ENCODE measurements at places on chromosomes 12 and 14. TPM values are rescaled to one million over a fixed set of nuclear protein-coding genes. Genes with fewer than 3 reads are reported as not detected.

Gene HELB
- total RNA-seq = 2.9 TPM

Gene DEPDC4
- 1.6 TPM for total RNA-seq

Gene FIGNL2
- 0.30 TPM for total RNA-seq

Gene RPL10L
- not detected for total RNA-seq

Gene GSG1
- total RNA-seq = not detected

Gene COQ5
- total RNA-seq = 22.9 TPM

Gene FAM234B
- total RNA-seq = 3.4 TPM

Gene AQP2
- total RNA-seq = not detected

Gene LRRC43
- 1.6 TPM for total RNA-seq

Gene TMEM30B
- 9.3 TPM for total RNA-seq

DNA sequence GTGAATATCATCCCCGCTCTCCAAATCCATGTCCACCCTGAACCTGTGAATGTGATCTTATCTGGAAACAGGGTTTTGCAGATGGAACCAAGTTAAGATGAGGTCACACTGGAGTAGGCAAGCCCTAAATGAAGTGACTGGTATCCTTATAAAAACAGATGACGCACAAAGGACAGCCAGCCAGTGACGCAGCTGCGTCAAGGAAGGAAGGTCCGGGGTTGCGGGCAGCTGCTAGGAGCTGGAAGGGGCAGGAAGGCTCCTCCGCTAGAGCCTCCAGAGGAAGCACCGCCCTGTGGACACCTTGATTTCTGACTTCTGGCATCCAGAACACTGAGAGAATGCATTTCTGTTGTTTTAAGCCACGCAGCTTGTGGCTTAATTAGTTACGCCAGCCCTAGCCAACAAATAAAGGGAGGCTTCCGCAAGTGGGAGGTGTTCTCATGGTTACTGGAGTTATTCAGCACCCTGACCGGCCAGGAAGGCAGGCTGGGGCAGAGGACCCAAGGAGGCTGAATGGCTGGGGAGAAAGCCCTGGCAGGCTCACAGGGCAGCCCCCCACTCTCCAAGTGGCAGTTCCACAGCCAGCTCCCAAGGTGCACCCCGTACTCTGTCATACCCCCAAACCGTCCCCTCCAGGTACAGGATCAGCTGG lies 127.6 kb upstream of the NCOR2 start:
- no peaks in the 10 kb centered on the region for H3K36me3 ChIP-seq
- no peaks in the 10 kb centered on the region for H3K27me3 ChIP-seq
- peaks cover 27% of the 10 kb centered on the region for H3K4me1 ChIP-seq
- no peak for DNase-seq
- H3K27ac ChIP-seq = no peak overlapping the region
- H3K4me3 ChIP-seq = no peak overlapping the region

DNA sequence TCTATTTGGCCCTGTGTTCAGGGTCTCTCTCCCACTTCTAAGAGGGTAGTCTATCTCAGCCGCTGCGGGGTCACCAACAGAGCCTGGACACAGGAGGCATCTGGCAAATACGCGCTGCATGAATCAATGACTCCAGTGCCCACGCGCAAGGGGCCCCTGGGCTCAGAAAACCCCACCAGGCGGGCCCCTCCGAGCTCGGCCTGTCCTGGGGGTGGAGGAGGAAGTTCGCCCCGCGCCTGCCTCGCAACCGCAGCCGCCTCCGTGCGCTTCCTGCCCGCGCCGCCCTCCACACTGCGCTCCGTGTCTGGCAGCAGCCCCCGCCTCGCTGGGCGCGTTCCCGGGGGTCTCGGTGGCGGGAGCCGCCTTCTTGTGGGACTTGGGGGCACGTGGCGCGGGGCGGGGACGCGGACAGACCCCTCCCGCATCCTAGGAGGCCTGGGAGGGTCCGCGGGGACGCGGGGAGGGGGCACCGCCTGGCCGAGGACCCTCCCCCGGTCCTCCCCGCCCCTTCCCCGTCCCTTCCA lies 811 bp upstream of the FBRSL1 start:
- H3K4me1 ChIP-seq = peaks cover 39% of the 10 kb centered on the region
- H3K4me3 ChIP-seq = peak overlapping the region; percentile 46

DNA sequence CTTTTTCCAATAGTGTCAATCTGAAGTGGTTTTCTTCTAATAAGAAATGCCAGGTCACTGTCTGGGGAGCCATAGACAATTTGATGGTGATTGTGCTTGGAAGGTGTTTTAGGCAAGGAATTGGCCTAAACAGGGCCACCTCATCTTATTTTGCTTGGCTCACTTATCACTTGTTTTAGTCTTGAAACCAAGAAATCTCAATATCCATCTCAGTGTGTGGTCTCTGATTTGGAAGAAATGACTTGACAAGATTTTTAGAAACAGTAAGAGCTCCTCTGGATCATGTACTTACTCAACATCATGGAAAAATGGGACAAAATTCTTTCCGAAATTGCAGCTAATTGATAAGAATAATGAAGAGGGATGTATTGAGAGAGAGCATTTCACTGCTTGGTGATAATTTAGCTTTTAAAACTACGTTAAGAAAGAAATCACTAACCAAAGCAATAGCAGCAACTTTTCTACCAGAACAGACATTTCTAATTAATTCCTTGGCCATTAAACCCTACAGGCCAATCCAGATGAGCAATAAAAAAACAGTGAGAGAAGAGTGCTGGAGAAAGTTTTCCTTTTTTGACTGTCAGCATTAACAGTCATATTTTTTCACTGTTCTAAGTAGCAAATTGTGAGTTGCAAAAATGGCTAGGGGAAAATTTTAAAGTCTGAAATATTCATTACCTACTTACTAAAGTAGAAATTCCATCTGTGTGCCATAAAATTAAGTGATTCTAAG lies 157.3 kb downstream of the AEBP2 start:
- DNase-seq = no peak
- no peaks in the 10 kb centered on the region for H3K27me3 ChIP-seq
- H3K4me1 ChIP-seq = peaks cover 11% of the 10 kb centered on the region
- H3K36me3 ChIP-seq = no peaks in the 10 kb centered on the region

GRCh38 chr14:21993070-21993469 lies 319.5 kb upstream of the OR4E1 start:
- no peak for DNase-seq
- peaks cover 14% of the 10 kb centered on the region for H3K27me3 ChIP-seq
- no peak overlapping the region for H3K27ac ChIP-seq
- no peak overlapping the region for H3K4me3 ChIP-seq
- no peaks in the 10 kb centered on the region for H3K36me3 ChIP-seq

DNA sequence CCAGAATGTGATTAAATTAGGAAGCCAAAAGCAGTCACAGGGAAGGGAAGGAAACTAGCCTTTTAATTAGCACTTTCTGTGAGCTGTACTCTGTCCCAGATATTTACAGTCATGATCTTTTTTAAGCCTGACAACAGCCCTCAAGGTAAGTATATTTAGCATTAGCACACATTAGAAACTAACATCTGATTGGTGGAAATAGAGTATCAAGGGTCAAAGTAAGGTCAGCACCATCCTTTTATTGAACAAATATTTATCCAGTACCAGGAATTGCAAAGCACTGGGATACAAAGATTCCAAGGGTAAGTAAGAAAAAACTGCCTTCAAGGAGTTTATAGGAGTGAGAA lies 28.2 kb downstream of the RPGRIP1 start:
- DNase-seq = no peak
- H3K27ac ChIP-seq = peak overlapping the region; percentile 42
- H3K27me3 ChIP-seq = peaks cover 20% of the 10 kb centered on the region
- peak overlapping the region; percentile 65 for H3K4me3 ChIP-seq
- H3K4me1 ChIP-seq = peaks cover 10% of the 10 kb centered on the region
- H3K36me3 ChIP-seq = no peaks in the 10 kb centered on the region

- no peak for DNase-seq
- H3K27me3 ChIP-seq = no peaks in the 10 kb centered on the region
- H3K4me1 ChIP-seq = peaks cover 20% of the 10 kb centered on the region
- no peak overlapping the region for H3K27ac ChIP-seq
- no peaks in the 10 kb centered on the region for H3K36me3 ChIP-seq
These were observed 212.2 kb upstream of the NPAS3 start for GRCh38 chr14:32726516-32726915.

DNA sequence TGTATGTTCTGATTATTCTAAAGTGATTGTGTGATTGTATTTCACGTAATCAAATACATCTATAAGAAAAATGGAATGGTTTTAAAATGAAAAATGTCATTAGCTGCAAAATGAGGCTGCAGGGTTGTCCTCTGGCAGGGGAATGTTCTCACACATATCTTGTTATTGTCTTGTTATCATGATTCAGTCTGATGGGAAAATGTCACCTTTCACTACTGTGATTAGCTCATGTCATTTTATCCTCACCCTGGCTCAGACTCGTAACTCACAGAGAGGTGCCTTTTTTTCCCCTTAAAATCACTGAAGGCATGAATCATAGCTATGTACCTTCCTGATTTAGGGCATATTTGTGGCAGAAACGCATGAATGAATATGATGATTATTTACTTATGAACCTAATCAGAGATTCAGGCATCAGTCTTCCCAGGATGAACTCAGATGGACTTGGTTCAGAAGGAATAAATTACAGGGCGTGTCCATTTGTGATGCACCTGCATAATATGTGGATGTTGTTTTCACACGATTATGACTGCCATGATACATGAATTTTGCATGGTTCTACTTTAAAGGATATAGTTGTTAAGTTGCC lies 1339.2 kb downstream of the AACS start:
- no peaks in the 10 kb centered on the region for H3K4me1 ChIP-seq
- no peak for DNase-seq
- no peak overlapping the region for H3K4me3 ChIP-seq
- no peaks in the 10 kb centered on the region for H3K27me3 ChIP-seq

GRCh38 chr12:120685522-120685921 lies 1.4 kb upstream of the MLEC start:
- H3K27ac ChIP-seq = no peak overlapping the region
- no peak for DNase-seq
- H3K4me3 ChIP-seq = no peak overlapping the region
- peaks cover 28% of the 10 kb centered on the region for H3K4me1 ChIP-seq
- no peaks in the 10 kb centered on the region for H3K27me3 ChIP-seq

DNA sequence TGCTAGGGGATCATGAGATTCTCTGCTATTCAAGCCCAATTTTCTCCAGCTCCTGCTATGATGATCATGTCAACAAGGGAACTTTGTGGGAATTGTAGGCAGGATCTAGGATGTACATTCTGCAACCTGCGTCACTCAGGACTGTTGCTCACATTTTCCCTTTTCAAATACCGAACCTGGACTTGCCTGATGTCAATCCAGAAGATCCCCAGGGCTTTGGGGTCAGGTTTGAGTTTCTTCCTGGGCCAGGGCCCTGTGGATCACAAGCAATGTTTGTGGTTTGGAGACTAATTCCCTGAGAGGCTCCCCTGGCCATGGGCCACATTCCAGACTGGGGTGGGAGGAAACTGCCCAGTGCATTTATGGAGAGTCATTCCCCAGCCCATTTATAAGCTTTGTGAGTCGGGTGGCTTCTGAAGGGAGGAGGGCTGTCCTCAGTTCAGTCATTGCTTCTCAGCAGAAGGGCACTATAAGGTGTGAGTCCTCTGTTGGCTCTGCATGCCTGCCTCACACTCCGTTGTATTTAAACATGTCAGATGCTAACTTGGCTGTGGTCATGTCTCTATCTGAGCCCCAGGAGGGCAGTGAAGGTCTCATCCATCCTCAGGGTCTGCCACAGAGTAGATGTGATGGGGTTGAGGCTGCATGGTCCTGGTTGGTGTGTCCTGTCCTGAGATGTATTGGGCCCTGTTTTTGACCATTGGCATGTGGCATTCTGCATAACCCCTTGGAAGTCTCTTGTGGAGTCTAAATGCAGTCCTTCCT lies 6.5 kb downstream of the KRT86 start:
- H3K36me3 ChIP-seq = no peaks in the 10 kb centered on the region
- peak overlapping the region; percentile 99 for H3K27ac ChIP-seq
- peaks cover 5% of the 10 kb centered on the region for H3K27me3 ChIP-seq
- no peak overlapping the region for H3K4me3 ChIP-seq
- H3K4me1 ChIP-seq = peaks cover 37% of the 10 kb centered on the region

DNA sequence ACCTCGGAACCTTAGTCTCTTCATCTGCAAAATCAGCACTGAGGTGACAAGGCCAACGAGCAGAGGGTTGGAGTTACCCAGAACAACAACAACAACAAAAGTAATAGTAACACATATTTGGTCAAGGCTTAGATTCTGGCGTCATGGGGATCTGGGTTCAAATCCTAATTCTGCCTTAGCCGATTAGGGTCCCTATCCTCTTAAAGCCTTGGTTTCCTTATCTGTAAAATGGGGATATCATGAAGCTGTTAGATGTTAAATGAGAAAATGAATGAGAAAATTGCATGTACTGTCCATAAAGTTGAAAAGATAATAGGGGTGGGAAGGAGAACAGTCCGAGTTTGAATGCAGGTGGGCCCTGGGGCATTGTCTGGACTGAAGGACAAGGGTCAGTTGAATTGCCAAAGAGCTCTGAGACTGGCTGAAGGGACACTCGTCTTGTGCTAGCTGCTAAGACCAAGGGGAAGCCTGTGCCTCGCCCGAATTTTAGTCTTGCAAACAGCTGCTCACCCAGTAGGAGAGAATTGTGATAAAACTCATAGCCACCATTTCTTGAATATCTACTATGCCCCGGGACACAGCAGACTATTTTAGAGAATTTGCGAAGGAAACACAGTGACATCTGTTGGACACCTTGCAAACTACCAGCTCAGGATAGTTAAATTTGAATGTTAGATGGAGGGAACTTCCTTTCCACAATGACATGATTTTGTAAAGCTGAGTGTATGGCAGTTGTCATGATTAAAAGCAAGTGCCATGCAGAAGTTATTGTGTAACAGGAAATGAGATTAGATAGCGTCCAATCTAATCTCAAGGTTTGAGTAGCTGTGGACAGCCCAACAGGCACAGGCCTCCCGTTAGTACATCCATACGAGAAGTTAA lies 6.8 kb upstream of the HNF1A start:
- no peak overlapping the region for H3K27ac ChIP-seq
- H3K27me3 ChIP-seq = peaks cover 2% of the 10 kb centered on the region
- DNase-seq = no peak
- no peak overlapping the region for H3K4me3 ChIP-seq
- peaks cover 12% of the 10 kb centered on the region for H3K4me1 ChIP-seq

DNA sequence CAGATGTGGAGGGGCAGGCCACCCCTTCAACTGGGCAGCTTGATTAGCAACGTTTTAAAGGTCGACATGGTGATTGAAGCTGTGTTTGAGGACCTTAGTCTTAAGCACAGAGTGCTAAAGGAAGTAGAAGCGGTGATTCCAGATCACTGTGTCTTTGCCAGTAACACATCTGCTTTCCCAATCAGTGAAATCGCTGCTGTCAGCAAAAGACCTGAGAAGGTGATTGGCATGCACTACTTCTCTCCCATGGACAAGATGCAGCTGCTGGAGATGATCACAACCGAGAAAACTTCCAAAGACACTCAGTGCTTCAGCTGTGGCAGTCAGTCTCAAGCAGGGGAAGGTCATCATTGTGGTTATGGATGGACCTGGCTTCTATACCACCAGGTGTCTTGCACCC lies 23.9 kb upstream of the AICDA start:
- no peaks in the 10 kb centered on the region for H3K27me3 ChIP-seq
- DNase-seq = no peak
- peaks cover 7% of the 10 kb centered on the region for H3K4me1 ChIP-seq

Measured in chondrocyte (in vitro differentiated cells).